Erythroblast (primary cell): ENCODE measurements at places on chromosomes 12 and 14.
A peak's percentile ranks its signal among the peaks of the same experiment; 100 is the strongest.

GRCh38 chr12:26825459-26826016 lies 7.5 kb downstream of the ITPR2 start:
- no peak for DNase-seq

GRCh38 chr14:77206877-77207389 lies 25.3 kb downstream of the TMEM63C start:
- no peak for DNase-seq

- no peak for DNase-seq
Observed at GRCh38 chr14:56888274-56888673, 78.0 kb upstream of the OTX2 start.

- DNase-seq: peak; percentile 47
Observed at GRCh38 chr12:749751-750270, 2.6 kb upstream of the WNK1 start.

GRCh38 chr12:12007001-12007712 lies 63.6 kb upstream of the BCL2L14 start:
- DNase-seq: no peak

DNA sequence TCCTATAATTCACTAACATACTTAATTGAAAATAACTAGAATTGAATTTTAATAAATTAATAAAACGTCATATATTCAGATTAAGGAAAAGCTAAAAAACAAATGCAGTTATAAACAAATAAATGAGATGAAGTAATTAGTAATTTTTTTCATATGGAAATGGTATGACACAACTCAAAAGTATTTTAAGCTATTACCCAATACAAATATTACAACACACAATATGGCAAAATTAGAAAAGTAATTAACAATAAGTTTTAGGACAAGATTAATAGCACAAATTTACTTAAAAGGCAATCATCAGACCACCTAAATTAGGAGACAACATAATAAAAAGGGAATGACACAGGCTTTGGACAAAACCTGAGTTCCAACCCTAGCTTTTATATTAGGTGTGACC lies 81.7 kb downstream of the EEA1 start:
- no peak for DNase-seq

DNA sequence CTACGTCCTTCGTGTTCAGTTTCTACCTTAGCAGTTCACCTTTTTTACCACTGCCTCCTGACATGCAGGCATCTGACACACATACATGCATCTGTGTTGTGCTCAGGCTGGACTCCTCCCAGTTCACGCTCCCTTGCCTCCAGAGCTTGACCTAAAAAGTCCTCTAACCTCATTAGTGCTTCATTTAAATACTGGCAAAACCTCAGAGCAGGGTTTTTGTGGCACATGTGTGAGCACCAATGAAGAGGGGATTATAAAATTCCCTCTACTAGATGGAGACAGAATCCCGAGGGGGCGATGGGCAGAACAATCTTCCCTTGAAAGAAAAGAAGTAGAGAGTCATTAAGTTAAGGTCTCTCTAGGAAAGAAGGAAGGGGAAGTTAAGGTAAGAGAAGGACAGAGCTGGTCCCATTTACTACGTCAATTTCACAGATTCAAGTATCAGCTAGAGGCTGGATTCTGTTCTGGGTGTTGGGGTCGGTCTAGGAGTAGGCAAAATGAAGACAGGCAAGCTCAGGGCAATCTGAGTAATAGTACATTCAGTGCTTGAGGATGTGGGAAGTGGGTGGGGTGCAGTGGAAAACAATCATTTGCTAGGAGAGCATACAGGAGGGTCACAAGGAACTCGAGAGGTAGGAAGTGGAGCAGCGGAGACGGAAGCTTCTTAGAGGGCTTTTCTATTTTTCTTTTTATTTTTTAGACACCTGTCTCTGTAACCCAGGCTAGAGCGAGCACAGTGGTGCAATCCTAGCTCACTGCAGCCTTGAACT lies 7.5 kb downstream of the HAL start:
- DNase-seq: no peak

DNA sequence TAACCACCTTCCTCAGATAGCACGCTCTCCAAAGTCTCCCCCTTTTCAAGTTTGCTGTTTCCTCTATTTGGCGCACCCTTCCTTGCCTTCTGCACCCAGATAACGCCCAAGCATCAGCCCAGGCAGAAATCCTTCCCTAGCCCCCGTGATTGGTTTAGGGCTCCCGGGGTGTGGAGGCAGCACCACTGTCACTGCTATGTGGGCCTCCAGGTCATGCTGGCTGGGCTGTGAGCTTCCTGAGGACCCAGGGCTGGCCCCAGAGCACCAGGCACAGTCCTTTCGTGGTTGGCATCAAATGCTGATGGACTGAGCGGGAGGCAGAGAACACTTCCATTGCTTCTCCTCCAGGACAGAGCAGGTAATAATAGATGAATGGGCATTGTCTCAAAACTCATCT lies 311.4 kb downstream of the BCL11B start:
- DNase-seq: no peak

- DNase-seq: no peak
Observed at GRCh38 chr14:68939893-68940613, 39.0 kb downstream of the ACTN1 start.

DNA sequence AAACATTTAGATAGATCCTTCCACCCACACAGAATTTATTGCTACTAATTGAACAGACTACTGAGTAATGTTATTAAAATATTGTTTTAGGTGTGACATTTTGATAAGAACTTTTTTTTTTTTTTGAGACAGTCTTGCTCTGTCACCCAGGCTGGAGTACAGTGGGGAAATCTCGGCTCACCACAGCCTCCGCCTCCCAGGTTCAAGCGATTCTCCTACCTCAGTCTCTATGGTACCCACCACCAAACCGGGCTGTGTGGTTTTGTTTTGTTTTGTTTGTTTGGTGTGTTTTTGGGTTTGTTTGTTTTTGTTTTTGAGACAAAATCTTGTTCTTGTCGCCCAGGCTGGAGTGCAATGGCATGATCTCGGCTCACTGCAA lies 40.9 kb downstream of the COX16 start:
- DNase-seq: no peak

DNA sequence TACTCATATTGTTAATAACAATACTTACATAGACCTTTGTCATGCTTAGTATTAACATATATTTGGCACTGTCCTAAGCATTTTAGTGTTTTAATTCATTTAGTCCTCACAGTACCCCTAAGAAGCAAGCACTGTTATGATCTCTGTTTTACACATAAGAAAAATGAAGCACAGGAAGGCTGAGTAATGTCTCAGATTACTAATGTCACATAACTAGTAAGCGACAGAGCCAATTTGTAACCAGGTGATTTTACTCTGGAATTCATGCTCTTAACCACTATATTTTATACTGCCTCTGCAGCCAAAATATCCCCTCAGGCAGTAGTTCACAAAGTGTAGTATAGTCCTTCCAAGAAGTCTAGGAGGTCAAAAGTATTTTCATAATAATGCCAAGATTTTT lies 20.3 kb downstream of the TMEM253 start:
- no peak for DNase-seq
